ENCODE measurements at places on chromosomes 11 and 22.

DNA sequence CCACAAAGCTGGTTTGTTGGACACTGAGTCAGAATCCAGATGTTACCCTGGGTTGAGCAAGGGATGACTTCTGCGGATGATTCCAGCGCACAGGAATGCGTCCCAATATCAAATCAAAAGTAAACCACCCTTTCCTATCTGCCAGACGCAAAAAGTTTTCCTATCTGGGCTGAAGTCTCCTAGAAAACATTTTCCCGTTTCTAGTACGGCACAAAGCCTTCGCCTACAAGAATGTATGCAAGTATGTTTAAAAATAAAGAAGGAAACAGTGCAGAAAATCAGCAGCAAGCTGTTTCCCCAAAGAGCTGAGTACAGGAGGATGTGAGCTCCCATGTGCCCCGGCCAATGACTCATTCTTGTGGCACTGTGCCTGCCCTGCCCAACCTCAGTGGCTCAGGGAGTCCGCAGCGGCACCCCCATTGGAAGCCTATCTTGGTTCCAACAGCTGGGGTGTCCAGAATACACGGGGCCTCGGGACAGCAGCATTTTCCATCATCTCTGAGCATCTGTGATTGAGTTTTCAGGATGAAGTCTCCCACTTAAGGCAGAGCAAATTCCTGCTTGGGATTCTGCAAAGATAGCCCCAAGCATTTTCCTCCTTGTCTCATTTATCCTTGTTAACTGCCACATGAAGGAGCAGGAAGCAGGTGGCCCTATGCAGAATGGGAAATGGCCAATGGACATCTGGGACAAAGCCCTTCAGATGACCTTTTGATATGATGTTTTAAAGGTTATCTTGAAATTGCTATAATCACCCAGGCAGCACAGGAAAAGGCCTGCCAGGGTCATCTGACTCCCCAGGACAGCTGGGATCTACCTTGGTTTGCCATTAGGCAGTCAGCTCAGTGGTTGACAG, 17.5 kb downstream of the KCNJ5 start:
- DNase-seq, result no peak

DNA sequence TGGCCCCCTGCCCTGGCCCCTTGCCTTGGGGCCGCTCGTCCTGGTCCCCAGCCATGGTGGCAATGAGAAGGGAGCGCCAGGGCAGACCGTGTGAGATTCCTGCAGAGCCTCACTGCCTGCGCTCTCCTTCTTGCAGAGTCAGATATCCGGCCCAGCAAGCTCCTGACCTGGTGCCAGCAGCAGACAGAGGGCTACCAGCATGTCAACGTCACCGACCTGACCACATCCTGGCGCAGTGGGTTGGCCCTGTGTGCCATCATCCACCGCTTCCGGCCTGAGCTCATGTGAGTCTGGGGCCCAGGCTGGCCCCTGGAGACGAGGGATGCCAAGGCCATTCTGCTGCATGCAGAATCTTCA, 114.1 kb downstream of the MICAL2 start:
- no peak for DNase-seq

- DNase-seq, result no peak
These were observed 1.8 kb upstream of the EPS8L2 start for GRCh38 chr11:704228-704674.

DNA sequence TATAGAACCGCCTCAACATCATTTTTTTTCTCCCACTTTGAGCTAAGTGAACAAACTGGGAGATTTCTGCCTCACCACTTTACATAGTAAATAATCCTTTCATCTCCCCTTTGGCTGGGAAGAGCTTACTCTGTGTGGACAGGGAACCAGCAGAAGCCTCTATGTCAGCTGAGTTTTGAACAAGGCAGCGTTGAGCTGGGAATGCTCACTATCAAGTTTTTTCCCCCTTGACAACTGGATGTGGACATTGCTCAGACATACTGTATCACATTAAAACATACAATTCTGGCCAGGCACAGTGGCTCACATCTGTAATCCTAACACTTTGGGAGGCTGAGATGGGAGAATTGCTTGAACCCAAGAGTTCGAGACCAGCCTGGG, 46.0 kb downstream of the AHNAK start:
- no peak for DNase-seq

DNA sequence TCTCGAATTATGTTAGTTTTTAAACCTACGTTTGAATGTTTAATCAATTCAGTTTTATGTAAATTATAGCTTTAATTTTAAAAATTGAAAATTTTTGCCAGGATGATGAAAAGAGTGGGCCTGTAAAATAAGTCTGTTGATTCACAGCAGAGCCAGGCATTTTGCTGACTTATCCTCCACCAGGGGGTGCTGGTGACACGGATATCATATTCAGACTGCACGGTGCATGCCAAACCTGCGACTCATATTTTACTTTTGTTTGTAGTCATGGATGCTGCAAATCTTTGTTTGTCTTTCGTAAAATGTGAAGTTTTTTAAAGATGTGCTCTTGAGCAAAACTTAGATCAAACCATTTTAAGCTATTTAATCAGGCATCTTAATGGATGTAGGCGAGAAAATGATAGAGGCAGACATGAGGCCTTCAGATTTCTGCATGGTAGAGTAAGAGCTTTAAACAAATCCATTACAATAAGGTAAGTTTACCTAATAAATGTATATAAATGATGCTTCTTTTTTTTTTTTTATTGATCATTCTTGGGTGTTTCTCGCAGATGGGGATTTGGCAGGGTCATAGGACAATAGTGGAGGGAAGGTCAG, 3.6 kb upstream of the OR8B3 start:
- peak; percentile 81 for DNase-seq

GRCh38 chr11:18203723-18204122, 31.1 kb downstream of the MRGPRX4 start:
- no peak for DNase-seq

- DNase-seq, result no peak
These were observed 100.9 kb upstream of the LDLRAD3 start for GRCh38 chr11:35842958-35843357.

- peak; percentile 3 for DNase-seq
These were observed 55.4 kb upstream of the B3GNT6 start for GRCh38 chr11:76978818-76979217.

DNA sequence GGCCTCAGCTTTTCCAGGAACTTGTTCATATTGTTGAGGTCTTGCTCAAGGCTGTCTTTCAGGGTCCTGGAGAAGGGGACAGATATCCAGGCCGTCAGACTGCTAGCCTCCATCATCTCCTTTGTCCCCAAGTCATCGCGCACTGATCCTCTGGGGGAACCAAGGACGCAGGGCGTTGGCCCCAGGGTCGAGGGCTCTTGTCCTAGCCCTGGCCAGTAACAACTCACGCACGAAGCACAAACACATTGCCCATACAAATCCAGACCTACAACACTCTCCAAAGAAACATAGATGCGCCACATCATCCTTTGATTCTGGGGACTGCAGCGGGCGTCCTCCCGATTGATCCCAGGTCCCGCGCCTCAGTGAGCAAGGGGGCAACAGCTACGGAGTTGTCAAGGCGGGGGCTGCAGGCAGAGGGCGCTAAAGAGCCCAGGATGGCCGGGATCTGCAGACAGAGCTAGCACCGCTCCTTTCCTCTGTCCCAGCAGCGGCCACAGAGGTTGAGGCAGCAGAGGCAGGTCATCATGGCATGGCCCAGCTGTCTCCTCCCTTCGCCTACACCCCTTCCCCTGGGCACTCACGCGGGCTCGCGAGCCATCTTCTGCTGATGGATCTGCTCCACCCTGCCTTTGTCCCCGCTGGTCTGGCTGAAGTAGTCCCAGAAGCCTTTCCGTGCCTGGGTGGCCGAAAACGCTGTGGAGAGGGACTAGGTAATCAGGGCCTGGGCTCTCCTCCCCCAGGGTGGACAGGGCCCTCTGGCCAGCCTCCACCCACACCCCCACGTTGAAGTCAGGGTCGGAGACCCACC, 472 bp downstream of the APOA5 start:
- DNase-seq, result peak; percentile 31

- DNase-seq, result no peak
These were observed 5.9 kb upstream of the ARL14EP start for GRCh38 chr11:30317030-30317429.

DNA sequence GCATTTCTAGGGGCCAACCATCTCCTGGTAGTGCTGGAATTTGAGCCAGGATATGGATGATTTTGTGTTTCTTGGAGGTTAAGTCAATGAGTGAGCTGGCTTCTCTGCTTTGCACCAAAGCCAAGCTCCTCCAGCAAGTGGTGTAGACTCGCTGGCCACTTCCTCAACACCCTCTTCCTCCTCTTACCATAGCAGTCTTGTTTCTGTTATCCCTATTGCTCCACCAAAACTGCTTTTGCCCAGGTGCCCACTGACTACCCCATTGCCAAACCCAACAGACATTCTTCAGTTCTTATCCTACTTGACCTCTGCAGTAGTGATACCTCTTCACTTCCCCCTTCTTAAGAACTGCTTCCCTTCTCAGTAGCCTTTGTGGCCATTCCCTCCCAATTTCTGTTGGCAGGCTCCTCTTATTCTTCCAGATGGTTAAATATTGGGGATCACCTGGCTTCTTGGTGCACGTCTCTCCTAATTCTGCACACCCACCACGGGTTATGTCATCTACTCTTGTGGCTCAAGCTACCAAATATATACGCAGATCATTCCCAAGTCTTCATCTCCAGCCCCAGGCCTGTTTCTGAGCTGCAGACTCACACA, 7.0 kb upstream of the PRG2 start:
- no peak for DNase-seq

- DNase-seq, result no peak
These were observed 35.3 kb upstream of the TTLL12 start for GRCh38 chr22:43222262-43222661.

DNA sequence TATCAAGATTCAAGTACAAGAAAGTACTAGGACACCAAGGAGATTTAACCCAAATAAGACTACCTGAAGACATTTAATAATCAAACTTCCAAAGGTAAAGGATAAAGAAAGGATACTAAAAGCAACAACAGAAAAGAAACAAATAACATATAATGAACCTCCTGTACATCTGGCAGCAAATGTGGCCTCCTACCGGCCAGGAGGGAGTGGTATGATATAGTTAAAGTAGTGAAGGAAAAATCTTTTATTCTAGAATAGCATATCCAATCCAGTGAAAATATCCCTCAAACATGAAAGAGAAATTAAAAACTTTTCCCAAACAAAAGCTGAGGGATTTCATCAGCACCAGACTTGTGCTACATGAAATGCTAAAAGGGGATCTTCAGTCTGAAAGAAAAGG, 104.7 kb upstream of the GUCY1A2 start:
- no peak for DNase-seq

DNA sequence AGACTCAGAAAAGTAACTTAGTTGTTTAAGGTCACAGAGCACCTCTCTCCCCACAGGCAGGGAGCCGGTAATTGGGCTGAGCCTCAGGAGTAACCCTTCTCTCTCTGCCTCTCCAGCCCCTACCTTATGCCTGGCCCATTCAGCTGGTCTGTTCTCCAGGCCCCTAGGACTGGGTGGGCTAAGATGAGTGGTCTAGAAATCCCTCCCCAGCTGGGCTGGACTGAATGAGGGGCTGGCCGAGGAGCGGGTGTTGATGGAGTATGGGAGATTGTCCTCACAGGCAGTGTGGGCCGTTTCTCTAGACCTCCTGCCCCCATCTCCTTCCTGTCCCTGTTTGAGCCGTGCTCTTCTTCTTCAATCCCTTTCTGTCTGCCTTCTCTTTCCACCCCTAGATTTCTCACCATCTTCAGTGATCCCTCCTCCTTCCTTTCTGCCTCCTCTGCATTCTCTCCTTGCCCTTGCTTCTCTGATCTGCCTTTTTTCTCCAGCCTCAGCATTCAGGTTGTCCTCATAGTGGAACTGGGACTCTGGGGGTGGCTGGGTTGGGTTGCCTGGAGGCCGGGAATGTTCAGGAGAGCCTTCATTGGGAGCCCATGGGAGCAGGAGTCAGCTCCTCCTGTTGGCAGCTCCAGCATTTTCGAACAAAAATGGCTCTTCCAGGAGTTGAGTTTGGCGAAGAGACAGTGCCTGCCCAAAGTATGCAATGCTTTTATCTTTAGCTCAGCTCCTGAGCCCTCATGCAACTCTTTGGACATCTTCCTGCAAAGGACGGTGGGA, 7.6 kb downstream of the ST3GAL4 start:
- DNase-seq, result no peak

DNA sequence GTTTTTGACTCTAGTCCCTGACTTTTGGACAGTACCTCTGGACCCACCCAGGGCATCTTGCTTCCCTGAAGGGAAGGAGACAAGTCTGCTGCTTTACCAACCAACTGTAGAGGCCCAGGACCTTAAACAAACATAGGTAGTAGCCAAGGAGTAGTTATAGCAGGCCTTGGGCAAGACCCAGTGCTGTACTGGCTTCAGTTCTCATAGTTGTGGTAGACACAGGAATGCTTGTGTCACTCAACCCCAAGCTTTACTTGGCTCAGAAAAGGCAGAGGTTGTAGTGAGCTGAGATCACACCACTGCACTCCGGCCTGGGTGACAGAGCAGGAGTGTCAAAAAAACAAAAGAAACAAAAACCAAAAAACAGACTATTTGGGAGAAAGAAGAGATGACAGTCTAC, 21.3 kb upstream of the OR52M1 start:
- no peak for DNase-seq

- no peak for DNase-seq
These were observed 52.3 kb upstream of the FDX1 start for GRCh38 chr11:110377434-110377833.

GRCh38 chr11:73274722-73275380, 2.7 kb downstream of the P2RY6 start:
- DNase-seq, result no peak

DNA sequence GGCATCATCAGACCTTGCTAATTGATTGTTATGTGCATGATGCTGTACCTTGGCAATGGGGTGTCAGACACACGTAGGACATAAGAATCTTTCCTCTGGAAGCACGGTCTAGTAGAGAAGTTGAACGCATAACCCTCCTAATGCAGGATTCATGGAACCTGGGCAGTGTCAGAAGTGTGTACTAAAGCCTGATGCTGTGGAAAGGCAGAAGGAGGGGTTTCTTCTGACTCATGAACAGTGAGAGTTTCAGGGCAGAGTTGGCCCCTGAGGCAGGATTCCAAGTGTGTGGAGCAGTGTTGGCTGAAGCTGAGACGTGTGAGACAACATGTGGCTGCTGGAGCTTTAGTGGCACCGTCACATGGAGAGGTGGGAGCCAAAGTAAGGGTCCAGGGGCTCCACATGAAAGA, 3.5 kb downstream of the PANX1 start:
- DNase-seq, result no peak

DNA sequence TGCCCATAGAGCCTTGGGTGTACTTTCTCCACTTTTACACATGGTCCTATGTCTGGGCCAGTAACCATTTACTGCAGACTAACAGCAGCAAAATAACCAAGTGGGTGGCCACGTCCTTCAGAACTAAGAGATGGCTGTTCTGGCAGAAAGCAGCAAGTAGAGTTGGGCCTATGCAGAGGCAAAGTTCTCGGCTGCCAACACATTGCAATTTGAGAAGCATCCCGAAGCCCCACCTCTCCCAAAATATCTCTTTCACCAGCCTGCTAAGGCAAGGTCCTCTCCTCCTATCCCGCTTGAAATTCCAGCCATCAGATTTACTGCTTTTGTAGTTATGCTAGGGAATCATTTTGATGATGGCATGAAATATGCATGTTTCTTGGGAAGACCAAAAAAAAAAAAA, 118.5 kb upstream of the APOA1 start:
- DNase-seq, result no peak

DNA sequence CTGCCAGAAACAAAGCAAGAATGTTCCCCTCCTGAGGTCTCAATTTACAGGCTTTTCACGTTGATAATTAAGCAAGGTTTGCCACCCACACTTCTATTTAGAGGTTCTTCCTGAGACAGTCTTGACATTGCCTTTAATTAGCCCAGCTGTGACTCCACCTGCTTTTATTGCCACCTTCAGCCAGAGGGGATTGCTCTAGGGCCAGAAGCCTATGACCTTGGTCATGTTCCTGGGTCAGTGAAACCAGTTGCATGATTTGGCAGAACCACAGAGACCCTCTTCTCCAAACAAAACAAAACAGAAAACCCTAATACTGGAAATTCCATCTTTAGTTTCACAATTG, 89.8 kb downstream of the APIP start:
- DNase-seq, result no peak
